ENCODE measurements at places on chromosomes 12 and 14. TPM values are rescaled to one million over a fixed set of nuclear protein-coding genes. Genes with fewer than 3 reads are reported as not detected.

PEBP1 gene
- total RNA-seq = 188 TPM

DNA sequence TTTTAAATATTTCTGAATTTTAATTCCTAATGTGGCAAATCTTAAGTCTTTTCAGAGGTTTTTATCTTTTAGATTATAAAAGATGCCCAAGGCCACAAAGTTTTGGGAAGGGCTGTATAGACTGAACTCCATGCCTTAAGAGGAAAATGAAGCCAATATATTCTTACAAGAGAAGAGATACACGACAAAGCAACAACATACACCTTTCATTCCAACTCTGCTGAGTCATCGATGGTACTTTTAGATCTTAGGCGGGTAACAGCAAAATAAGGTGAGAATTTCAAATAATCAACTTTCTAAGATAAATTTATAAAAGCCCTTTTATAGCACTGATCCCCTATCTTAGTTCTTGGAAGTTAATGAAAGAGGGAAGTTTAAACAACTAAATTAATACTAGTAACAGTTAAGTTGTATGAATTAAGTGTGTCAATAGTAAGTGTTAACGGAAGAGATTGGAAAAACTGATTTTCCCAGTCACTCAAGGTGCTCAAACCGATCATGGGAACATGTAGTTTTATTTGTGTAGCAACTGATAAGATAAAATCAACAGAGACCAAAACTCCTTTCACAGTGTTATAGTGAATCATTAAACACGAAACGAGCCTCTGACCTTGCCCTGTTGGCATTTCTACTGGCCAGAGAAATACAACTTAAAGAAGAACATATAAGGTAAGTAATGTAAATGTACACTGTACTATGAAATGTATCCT is 18.8 kb upstream of the PIK3C2G start:
- peak; percentile 57 for DNase-seq

SMOC1 gene
- not detected for total RNA-seq

GRCh38 chr12:111230649-111231048 is 138.2 kb downstream of the PHETA1 start:
- no peak for DNase-seq

DNA sequence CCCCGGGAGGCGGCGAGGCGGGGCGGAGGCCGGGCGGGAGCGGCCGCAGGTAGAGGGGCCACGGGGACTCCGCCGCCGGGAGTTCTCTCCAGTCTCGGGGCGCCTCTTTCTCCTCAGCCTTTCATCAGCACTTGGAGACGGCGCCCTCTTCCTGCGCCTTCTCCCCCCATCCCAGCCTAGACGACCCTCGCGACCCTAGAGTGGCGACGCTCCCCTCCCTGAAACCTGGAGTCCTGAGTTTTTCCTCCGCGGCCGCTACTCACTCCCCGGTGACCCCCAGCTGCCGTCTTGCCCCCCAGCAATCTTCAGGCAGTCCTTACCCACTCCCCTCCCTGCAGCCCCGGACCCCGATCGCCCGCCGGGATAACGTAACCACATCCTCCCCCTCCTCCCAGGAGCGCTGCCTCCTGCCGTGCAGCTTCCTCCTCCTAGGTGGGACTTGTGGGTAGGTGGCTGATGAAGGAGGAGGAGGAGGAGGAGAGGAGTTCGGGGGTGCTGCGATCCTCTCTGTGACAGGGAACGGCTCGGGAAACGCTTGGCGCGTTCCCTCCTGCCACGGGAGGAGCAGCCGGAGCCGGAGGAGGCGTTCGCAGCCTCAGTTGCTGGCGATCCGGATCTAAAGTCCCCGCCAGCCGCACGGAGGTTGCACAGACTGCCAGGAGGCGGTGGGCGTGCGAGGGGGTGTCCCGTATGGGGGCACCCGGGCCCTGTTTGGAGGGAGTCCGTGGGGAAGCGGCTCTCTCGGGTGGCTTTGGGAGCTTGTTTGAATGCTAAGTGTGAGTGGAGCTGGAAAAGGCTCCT is 891 bp downstream of the PLEKHA5 start:
- DNase-seq = peak; percentile 34

DNA sequence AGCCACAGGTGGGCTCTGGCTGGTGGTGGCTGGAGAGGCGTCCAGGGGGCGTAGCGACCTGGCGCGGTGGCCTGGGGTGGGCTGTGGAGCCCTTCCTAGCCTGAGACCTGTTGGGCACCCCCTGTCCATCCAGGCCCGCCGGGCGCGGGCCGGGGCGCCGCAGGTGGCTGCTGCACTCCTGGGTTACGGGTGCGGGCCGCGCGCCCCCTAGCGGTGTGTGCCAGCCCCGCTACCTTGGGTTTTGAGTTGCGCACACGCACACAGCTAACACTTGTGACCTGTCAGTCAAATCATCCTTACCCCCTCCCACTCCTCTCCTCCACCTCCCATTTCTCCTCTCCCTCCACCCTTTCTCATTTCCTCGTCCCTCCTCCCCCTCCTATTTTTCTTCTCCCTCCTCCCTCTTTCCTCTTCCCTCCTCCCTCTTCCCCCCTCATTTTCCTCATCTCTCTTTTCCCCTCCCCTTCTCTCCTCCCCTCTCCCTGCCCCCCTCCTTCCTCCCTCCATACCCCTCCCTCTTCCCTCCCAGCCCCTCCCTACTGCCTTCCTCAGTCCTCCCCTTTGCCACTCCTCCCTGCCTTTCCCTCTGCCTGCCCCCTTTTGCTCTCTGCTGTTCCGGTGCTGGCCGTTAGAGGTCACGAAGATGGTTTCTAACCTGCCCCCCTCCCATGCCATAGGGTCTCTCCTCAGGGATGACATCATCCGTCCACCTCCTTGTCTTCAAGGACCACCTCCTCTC is 2.3 kb downstream of the MEG3 start:
- DNase-seq = peak; percentile 85

DNA sequence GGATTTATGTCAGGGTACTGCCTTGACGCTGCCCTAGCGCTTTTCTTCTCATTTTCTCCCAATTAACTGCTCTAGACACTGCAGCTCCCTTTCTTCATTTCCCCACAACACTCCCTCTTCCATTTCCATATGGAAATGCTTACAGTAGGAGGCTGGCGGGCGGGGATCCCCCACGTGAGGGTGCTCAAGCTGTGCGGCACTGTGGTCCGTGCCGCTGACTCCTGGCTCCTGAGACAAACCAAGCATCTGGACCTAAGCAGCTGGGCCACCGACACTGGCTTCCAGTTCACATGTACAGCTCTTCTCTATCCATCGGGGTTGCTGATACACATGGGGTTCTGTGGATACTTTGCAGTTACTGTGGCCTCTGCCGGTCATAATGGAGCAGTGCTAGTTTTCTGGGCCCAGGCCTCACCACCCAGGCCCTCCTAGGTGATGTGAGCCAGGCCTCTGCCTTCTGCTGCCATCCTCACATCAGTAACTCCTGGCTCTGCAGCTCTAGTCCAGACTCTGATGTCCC is 20.2 kb downstream of the TCHP start:
- no peak for DNase-seq

DNA sequence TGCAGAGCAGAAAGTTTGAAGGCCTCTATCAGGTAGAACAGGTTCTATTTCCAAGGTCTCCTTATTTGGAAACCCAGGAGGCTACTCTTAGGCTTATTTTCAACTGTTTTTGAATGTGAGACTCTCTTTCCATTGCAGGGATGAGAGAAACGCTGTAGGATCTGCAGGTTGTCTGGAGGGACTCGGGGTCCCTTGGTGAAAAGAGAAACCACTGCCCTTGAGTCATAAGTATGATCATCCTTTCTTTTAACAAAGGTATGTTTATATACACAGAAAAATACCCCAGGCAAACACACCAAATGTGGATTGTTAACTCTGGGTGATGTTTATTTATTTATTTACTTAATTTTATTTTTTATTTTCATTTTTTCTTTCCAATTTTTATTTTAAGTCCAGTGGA is 57.8 kb upstream of the MAX start:
- DNase-seq = no peak

DNA sequence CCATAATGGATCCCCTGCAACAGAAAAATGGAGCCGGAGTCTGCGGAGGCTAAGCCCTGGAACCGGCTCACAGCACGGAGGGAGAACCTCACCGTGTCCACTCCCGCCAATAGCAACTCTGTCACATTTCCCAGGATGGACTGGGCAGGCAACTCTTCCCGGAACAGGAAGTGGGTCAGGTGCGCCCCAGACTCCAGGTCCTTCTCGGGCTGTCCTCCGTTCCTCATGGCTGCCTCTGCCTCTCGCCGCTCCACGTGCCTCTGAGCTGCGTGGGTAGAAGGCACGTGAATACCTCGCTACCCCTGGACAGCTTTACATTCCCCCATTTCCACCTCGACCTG is 2.2 kb downstream of the CYP27B1 start:
- peak; percentile 55 for DNase-seq

DNA sequence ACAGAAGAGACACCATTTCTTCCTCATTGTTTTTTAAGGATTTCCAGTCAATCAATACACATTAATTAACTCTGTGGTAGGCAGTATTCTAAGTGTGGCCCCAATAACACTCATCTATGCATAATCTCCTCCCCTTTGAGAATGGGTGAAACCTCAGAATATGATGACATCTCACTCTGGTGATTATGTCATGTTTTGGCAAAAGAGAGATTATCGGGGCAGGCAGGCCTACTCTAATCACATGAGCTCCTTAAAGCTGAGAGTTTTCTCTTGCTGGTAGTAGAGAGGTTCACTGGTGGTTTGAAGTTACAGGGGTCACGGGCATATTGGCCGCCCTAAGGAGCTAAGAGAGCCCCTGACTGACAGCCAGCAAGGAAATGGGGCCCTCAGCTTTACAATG is 7.1 kb upstream of the LGMN start:
- no peak for DNase-seq

- peak; percentile 9 for DNase-seq
Observed at GRCh38 chr14:55028066-55028465, 1.0 kb downstream of the SOCS4 start.

DNA sequence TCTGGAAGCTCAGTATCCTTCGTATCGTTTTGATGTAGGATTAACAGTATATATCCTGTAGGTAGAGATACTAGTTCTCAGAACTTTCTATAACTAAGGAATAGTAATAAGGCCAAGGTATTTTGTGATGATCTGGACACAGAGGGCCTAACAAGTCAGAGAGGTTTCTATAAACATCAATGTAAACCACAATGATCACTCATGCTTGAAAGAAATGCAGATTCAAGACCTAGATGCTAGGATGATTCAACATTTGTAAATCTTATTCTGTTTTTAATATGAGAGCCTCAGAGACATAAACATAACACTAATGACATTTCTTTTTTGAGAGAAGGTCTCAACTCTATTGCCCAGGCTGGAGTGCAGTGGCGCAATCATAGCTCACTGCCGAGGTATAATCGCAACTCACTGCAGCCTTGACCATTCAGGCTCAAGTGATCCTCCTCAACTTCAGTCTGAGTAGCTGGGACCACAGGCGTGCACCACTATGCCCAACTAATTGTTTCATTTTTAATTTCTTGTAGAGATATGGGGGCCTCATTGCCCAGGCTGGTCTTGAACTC is 16.2 kb downstream of the SUPT16H start:
- no peak for DNase-seq

KLC1 gene
- 156 TPM for total RNA-seq

ABCD2 gene
- 4.9 TPM for total RNA-seq

ERBB3 gene
- 232 TPM for total RNA-seq

GRCh38 chr12:130754234-130754901 is 38.3 kb upstream of the RIMBP2 start:
- no peak for DNase-seq

DNA sequence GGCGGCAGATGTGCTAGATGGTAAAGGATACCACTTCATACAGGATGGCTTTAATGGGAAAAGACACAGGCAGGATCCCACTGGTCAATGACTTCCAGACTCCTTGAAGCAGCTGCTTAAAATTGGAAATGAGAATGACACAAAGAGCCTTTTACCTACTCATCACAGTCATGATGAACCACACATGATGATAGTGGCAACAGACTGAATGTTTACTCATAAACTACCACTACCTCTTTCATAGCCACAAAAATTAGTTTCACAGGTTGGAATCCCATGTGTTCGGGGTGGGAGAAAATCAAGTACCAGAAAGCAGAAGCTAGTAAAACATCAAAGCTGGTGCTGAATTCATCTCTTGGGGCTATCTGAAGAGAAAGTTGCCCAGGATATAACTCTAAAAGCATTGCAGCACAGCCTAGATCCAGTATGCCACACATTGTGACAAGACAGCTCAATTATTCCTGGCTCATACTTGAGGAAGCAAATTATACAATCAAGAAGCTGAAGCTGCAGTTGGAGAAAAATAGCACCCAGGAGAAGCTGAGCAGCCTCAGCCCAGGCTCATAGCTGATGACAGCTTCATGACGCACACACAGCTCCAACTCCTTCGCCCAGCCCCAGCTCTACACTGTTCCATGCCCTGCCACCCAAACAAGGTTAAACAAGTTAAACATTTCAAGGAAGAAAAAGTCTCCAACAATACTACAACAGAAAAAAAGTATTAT is 29.0 kb upstream of the C12orf50 start:
- no peak for DNase-seq

OTUB2 gene
- total RNA-seq = not detected

DNA sequence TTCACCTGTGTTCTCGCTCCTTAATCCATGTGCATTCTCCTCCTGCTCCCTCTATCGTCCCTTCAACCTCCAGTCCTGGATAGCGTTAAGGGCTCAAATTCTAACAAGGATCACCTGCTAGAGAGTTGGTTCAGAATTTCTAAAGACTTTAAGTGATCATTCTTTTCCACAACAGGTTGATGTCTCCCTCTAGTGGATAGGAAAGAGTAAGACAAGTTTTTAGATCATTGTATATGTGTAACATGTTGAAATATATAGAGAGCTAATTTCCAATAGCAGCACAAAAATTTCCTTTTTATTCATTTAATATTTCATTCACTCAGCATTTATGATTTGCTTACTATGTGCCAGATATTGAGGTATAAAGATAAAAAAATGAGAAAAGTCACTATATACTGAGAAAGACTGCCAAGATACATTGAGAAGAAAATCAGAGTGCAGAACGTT is 9.3 kb upstream of the ESR2 start:
- DNase-seq = peak; percentile 76

EML5 gene
- 0.89 TPM for total RNA-seq

- peak; percentile 60 for DNase-seq
Observed at GRCh38 chr14:93019367-93019843, 96.3 kb downstream of the ITPK1 start.

DNA sequence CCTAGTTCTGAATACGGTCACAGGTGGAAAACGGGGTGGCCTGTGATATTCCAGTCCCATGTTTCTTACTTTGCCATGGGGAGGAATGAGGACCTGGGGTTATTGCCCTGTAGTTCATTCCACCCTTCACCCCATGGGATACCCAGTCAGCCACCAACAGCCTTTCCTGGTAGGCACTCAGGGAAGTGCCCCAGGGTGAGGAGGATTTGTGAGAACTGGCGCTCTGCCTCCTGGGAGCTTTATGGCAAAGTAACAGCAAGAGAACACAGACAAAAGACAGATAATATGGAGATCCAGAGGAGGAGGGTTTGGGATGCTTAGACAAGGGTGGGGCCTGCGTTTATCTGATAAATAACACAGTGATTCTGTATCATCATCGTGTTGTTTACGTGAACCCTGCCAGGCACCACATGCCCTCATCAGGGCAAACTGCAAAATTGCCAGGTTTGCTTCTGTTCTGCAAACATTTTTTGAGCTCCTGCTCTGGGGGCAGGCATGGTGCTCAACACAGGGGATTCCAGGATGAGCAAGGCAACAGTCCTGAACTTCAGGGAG is 223.5 kb downstream of the SLC41A2 start:
- no peak for DNase-seq

- DNase-seq = no peak
Observed at GRCh38 chr14:34344318-34344717, 117.7 kb downstream of the SPTSSA start.

- DNase-seq = peak; percentile 81
Observed at GRCh38 chr12:122836027-122836921, 1.0 kb downstream of the HIP1R start.

Measured in stomach (tissue), 19 donors.